Right renal cortex interstitium (tissue), 3 donors: ENCODE measurements at places on chromosomes 7 and 10. TPM values are rescaled to one million over a fixed set of nuclear protein-coding genes. Genes with fewer than 3 reads are reported as not detected.

AQP1 gene
- 218 TPM for polyA plus RNA-seq

DNA sequence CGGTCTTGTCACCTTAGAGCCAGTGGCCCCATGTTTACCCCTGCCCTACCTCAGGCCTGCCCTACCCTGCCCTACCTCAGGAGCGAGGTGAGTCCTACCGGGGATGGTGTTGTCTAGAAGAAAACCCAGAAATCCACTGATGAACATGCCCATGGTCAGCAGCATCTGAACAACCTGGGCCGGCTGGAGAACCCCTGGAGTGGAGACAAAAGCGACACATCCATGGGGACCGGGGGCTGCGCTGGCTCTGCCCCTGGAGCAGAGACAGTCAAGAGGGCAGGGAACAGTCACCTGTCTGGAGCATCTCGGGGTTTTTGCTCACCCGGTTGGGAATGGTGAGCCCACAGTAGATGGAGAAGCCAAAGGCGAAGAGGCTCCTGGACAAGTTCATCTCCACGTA lies 36.3 kb downstream of the STRA8 start:
- DNase-seq, result no peak

DNA sequence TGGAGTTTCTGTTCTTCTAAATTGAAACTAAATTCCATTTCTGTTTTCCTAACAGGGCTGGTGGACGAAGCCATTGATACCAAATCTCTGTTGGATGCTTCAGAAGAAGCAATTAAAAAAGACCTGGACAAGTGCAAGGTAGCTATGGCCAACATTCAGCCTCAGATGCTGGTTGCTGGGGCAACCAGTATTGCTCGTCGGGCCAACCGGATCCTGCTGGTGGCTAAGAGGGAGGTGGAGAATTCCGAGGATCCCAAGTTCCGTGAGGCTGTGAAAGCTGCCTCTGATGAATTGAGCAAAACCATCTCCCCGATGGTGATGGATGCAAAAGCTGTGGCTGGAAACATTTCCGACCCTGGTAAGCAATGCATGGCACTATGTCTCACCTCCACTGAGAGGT lies 45.6 kb downstream of the AP3M1 start:
- no peak for DNase-seq

DNA sequence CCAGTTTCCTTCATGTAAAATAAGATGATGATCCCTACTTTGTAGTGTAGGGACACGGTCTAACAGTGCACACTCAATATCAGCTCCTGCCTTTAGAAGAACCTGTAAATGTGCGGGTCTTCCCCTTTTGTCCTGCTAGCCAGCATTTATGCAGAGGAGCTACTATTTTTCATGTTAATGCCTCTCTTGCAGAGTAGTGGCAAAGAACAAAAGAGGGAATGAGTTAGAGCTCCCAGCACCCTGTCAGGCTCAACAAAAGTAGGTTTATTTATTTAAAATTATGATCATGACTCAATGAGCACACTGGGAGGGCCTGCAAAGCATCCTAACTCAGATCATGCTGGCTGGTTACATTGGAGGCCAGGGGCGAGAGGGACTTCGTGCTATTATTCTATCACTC lies 414.5 kb upstream of the COBL start:
- DNase-seq, result no peak

- DNase-seq, result no peak
Measured at GRCh38 chr7:106050002-106050745, 61.9 kb downstream of the SYPL1 start.

DNA sequence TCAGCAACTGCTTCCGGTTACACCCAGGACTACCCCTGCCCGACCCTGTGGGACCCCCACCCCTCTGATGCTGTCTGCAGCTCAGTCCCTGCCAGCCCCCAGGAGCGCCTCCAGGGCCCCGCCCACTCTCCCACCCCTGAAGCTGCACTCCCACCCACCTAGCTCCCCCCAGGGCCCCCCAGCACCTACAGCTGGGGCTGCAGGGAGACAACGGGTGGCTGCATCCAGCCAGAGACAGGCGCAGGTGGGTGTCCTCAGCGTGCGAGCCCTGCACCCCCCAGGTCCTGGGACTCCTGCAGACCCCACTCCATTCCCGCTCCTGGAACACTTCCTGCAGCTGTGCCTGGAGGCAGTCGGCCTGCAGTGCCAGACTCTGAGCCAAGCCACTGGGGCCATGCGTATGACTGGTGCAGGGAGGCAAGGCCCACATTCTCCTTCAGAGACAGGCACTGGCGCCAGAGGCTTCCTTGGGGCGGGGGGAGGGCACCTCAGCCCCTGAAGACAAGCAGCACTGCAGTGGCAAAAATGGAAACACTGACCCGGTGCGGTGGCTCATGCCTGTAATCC lies 6.1 kb downstream of the CYP2W1 start:
- no peak for DNase-seq
